ENCODE measurements at places on chromosomes 2 and 18.

DNA sequence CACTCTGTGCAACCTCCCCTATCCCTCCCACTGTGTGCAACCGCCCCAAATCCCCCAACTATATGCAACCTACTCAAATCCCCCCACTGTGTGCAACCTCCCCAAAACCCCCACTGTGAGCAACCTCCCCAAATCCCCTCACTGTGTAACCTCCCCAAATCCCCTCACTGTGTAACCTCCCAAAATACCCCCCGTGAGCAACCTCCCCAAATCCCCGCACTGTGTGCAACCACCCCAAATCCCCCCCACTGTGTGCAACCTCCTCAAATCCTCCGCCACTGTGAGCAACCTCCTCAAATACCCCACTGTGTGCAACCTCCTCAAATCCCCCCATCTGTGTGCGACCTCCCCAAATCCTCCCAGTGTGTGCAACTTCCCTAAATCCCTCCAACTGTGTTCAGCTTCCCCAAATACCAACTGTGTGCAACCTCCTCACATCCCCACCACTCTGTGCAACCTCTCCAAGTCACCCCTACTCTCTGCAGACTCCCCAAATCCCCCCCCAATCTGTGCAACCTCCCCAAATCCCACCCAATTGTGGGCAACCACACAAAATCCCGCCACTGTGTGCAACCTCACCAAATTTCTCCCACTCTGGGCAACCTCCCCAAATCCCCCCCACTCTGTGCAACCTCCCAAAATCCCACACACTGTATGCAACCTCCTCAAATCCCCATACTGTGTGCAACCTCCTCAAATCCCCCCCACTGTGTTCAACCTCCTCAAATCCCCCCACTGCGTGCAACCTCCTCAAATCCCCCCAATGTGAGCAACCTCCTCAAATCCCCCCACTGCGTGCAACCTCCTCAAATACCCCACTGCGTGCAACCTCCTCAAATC, 114.1 kb downstream of the TPO start:
- no peak for DNase-seq

DNA sequence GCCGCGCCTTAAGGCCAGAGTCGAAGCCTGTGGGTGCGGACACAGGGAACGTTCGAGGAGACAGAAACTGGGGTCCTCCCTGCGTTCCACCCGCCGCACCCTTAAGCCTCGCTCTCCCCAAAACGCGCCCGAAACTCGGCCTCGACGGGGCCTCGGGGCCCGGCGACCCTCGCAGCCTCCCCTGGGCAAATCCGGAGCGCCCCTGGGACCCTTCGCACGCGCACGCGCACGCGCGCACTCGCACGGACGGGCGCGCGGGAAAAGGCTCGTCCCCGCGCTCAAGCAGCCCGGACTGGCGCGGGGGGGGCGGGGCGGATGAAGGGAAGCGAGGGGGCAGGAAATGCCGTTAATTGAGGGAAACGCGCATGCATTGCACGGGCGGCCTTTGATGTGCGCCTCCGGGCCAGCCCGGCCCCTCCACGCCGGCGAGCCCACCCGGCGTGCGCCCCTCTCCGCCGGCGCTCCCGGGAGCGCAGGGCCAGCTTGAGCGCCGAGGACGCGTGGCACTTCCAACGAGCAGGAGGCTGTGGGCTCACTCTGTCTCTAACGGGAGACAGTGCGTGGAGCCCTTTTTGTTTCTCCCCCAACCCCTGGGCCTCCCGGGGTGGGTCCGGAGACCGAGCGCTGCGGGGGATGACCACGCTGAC, 5.4 kb upstream of the SALL3 start:
- no peak for DNase-seq

DNA sequence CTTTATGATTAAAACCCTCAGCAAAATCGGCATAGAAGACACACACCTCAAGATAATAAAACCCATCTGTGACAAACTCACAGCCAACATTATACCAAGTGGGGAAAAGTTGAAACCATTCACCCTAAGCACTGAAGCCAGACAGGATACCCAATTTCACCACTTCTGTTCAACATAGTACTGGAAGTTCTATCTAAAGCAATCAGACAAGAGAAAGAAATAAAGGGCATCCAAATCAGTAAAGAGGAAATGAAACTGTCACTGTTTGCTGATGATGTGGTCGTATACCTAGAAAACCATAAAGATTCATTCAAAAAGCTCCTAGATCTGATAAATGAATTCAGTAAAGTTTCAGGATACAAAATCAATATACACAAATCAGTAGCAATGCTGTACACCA, 16.4 kb upstream of the RPRD1A start:
- DNase-seq: no peak

- no peak for DNase-seq
Measured at GRCh38 chr2:10909050-10909995, 2.4 kb upstream of the KCNF1 start.

GRCh38 chr2:88265352-88266303, 95.5 kb downstream of the THNSL2 start:
- DNase-seq: no peak

DNA sequence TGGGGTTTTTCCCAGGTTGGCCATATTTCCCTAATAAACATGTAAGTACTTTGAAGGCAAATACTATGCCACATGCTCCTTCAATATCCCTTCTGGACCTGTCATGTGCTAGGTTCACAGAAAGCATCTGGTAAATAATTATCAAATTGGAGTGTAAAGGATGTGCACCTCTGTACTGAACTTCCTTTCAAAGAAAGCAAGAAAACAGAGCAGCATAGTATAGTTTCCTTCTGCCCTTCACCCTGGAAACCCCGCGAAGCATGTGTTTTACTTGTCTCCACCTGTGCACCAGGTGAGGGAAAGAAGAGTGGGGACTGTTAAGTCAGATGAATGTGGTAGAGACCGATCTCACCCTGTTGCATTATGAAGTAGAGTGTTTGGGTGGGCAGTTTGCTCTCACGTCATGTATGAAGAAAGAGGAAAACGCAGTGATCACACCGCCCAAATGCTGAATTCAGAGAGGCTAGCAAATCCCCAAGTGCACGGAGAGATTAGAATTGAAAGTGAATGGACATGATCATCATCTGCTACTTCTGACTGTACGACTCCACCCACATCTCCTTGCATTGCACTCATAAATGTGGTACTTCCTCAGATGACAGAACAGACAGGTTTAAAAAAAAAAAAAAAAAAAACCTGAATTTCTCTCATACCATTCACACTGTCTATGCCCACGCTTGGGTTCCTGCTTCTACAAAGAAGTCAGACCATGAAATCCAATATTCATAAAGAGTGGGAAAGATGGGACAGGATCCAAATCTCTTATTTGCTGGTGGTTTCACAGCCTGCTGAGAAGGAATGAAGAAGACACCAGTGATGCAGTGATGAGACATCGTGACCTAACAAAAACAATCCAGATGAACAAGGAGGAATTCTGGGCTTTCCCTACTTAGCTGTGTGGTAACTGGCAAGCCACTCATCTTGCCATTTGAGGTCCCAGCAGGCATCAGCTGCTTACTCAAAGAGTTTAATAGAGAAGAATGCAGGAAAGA, 448.6 kb downstream of the BCL11A start:
- DNase-seq: no peak

DNA sequence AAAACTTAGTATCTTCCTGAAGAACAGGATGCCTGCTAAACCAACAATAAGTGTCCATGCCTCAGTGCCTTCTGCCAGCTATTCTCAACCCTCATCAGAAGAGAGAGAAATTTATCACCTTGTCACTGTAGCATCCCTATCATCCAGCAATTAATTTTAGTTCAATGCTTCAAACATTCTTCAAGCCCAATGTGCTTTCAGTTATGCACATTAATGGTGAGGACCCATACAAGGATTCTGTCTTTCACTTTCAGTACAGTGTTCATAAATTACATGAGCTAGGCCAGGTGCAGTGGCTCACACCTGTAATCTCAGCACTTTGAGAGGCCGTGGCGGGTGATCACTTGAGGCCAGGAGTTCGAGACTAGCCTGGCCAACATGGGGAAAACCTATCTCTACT, 47.0 kb upstream of the MSH6 start:
- no peak for DNase-seq

DNA sequence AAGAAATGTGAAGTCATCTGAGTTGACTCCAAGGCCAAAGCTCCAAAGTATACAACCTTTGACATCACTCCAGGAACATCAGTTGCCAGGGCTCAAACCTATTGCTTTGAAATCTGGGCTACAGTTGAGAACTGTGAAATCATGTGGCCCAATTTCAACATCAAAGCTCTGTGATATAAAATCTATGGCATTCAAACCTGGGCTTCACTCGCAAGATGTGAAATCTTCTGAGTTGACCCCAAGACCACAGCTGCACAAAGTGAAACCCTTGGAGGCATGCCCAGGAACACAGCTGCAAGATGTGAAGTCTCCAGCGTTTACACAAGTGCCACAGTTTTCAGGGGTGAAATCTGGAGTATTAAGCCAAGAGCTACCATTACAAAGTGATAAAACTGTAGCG, 9.4 kb upstream of the ZNF512 start:
- DNase-seq: no peak

DNA sequence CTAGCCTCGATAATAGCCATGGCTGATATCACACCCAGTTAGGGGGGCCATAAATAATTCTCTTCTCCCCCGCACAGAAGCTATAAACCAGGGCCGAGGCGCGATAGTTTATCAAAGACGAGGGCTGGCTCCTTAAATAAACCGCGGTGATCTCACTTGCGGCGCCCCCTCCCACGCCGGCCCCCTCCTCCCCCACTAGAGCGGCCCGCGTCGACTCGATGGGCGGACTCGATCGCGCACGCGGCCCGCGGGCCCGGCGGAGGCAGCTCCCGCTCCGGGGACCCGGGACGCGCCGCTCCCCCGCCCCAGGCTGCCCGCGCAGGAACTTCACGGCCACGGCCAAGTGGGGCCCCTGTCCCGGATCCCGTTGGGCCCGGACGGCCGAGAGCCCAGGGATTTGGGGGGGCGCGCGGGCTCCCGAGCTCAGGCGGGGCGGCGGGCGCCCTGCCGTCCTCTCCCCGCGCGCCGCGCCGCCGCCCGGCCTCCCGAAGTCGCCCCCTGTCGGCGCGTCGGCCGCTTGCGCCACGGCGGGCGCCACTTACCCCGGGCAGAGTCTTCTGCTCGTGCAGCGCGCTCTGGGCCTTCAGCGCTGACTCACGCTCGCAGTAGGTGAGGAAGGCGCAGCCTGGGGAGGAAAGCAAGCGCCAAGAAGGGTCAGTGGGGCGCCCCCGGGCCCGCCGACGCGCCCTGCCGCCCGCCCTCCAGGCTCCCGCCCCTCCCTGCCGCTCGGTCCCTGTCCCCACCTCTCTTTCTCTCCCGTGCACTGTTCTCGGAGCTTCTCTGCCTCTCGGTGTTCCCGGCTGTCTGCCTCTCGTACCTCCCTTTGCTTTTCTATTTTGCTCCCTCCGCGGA, 80.4 kb downstream of the CELF4 start:
- DNase-seq: peak; percentile 56

- DNase-seq: no peak
Measured at GRCh38 chr18:3675994-3676393, 226.0 kb downstream of the TGIF1 start.

- no peak for DNase-seq
Measured at GRCh38 chr18:3305354-3305762, 43.4 kb downstream of the MYL12B start.

- DNase-seq: no peak
Measured at GRCh38 chr18:35073186-35074105, 32.2 kb downstream of the MAPRE2 start.

GRCh38 chr18:1585881-1586488, 681.3 kb downstream of the ADCYAP1 start:
- DNase-seq: peak; percentile 16

DNA sequence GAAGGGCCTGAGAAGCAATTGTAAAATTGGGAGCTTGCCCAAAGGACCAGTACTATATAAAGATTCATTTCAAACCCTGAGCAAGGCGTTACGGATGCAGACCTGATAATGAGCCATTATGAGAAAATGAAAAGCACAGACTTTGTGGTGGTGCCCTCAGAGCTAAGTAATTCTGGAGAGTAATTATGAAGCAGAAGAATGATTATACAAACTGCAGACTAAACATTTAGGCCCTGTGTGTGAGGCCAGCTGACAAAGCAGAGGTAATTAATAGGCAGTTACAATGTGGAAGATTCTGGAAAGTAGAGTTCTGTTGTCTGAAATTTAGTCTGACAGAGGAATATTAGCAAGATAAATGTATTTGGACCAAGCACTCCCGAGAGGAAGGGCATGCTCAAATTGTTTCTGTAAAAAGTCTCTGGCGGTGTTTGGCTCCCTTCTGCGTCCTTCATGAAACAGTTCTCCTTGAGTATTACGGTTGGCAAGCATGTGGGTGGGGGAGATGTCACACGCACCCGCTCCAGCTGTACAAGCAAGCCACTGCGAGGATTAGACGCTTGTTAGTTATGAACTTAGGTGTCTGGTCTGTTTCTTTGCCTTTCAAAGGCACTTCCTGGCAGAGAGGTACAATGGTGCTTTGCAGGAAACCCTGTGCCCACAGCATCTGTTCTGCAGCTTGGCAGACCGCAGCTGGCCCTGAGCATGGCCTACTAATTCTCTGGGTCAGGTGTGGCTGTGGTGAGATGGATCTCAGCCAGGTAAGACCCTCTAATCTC, 45.5 kb downstream of the CDC42EP3 start:
- peak; percentile 23 for DNase-seq

Data from NCI-H1092 (cell line).